NCI-H82 (cell line): ENCODE measurements at places on chromosomes 7 and 10.

GRCh38 chr7:1567896-1568510 lies 1.8 kb downstream of the PSMG3 start:
- DNase-seq = no peak

DNA sequence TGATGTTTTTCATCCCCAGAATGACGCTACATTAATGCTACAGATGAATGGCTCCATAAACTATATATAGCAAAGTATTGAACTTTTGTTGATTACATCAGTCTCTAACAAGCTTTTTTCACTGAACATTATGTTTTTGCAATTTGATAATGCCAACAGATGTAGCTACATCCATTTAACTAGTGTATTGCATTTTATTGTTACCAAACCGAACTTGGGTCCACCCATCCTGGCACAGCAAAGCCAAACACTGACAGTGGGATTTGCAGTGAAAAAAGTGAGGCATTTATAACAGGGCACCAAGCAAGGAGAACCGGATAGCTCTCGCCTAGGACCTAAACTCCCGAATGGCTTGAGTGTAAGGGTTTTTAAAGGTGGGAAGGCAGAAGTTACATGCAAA lies 182.8 kb upstream of the TNS3 start:
- DNase-seq = no peak

GRCh38 chr7:69896121-69896520 lies 297.8 kb downstream of the AUTS2 start:
- peak; percentile 62 for DNase-seq

GRCh38 chr7:82732677-82733076 lies 289.1 kb upstream of the CACNA2D1 start:
- DNase-seq = no peak

GRCh38 chr7:4775250-4775847 lies at the start of gene AP5Z1:
Gene AP5Z1 (plus strand): TSS chr7:4775623. CDS start chr7:4775716, 93 bp downstream.
- peak; percentile 97 for DNase-seq

DNA sequence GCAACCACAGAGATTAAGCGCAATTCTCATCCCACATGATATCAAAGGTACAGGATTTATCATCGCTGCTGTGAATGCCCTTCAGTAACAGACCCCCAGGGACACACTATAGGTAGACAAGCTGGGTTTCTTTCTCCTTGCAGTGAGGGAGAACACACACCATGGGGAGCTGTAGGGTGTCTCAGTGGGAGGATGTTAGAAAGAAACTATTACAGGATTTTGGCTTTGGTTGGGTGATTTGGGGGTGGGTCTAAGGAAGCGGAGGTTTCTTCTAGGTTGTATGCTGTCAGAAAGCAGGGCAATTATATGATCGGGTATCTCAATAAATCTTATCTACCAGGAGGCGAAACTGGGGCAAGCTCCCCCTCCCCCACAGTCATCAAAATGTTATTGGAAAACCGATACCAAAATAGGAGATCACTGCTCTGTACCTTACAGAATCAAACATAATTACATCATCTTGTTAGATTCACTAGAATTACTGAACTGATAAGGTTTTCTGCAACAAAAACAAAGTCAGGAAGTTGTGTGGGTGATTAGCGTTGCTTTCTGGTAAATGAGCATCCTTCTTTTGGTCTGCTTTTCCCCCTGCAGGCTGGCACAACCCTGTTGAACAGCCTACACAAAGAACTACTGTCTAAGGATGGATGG lies 209.7 kb downstream of the TEX36 start:
- DNase-seq = no peak

DNA sequence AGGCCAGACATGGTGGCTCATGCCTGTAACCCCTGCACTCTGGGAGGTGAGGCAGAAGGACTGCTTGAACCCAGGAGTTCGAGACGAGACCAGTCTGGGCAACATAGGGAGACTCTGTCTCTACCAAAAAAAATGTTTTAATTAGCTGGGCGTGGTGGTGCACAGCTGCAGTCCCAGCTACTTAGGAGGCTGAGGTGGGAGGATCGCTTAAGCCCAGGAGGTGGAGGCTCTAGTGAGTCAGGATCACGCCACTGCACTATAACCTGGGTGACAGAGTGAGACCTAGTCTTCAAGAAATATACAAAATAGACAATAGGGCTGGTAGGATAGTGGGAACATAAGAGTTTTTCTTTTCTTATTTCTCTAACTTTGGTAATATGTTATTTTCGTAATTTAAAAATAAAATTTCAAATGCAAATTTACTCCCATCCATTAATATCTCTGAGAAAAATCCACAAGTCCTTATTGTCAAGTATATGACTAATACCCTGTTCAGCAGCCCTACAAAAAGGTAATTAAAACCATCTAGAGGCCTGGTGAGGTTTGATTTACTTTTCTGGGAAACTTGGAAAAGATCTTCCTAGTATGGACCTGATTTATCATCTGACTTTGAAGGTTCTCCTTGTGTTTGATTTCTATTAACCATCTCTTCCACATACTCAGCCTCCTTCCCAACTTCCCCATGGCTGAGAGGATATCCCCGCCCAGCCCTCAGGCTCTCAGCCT lies 50.0 kb downstream of the CREB3L2 start:
- no peak for DNase-seq

GRCh38 chr7:48168159-48168558 lies 3.1 kb upstream of the ABCA13 start:
- no peak for DNase-seq

- DNase-seq = no peak
Measured at GRCh38 chr10:122294511-122295450, 23.7 kb downstream of the BTBD16 start.

GRCh38 chr10:115606741-115607140 lies 513.6 kb downstream of the ATRNL1 start:
- DNase-seq = no peak

DNA sequence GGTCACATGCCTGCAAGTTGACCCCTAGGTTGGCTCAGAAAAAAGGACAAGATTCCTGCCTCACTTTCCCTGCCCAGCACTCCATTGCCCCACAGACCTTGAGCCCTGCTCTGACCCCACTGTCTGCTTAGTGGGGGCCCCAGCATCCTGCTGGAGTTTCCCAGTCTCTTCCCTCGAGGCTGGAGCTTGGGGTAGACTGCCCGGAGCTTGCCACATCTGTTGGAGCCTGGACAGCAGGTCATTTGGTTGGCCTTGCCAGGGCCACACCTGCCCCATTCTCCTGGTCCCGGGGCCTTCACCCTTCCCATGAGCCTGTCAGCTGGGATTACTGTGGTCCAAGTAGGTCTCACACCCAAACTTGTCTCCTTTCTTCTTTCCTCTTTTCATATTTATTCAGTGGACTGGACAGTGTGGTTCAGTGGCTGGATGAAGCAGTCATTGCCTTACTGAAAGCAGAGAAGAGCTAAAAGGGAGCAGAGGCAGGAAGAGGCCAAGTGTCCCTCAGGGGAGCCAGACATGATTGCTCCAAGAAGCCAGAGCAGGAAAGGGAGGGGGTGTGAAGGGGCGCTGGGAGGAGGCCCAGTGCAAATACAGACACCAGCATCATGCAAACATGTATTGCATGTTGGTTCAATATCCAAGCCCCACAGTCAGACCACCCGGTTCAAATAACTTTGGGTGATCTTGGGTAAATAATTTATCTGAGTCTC lies 56.2 kb upstream of the CACUL1 start:
- no peak for DNase-seq

GRCh38 chr10:122861711-122862161 lies 16.1 kb upstream of the CUZD1 start:
- no peak for DNase-seq

GRCh38 chr7:47576031-47576865 lies 5.7 kb downstream of the TNS3 start:
- DNase-seq = no peak

- DNase-seq = no peak
Measured at GRCh38 chr7:127411176-127411575, 18.7 kb upstream of the ZNF800 start.

DNA sequence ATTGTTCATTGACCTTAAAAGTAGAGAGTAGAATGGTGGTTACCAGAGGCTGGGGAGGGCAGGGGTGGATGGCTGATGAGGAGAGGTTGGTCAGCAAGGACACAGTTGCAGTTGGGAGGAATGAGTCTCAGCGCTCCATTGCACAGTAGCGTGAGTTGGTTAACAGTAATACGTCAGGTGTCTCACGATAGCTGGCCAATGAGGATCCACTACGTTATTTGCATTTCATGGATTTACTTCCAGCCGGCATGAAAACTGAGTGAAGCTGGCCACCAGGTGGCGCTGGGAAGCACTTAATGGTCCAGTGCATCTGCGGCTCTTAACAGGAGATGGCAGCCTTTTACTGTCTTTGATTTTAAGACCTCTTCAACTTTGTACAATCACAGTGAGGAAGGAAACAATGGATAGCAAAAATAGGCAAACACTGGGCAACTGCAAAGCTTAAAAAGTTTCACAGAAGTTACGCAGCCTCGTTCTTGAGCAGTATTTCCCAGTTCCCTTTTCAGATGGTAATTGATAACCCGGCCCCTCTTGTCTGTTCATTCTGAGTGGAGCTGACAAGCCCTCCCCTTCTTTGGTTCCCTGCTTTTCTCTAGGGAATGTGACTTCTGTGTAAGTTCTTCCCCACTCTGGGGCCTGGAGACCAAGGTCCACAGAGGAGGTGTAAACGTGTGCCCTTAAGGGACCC lies 23.7 kb downstream of the AKR1E2 start:
- peak; percentile 88 for DNase-seq

- no peak for DNase-seq
Measured at GRCh38 chr10:4196183-4196582, 411.2 kb upstream of the KLF6 start.

- DNase-seq = no peak
Measured at GRCh38 chr10:69269761-69270160, 8.5 kb upstream of the HK1 start.

GRCh38 chr7:110308791-110309190 lies 782.1 kb upstream of the LRRN3 start:
- DNase-seq = no peak

DNA sequence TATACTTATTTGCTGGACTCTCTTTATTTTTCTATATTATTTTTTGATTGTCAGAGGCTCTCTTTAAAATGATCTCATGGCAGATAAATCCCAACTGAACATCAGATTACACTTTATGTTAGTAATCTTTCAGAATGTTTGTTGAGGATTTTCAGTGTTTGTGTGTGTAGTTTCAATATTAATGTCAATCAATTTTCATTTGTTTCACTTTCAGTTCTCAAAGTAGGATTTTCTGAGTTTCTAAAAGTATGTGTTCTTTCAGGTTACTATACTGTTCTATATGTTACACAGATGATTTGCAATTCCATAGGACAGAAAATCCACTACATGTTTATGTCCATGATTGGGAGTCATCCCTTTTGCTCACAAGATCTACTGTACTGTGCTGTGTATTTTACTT lies 311.9 kb upstream of the POT1 start:
- DNase-seq = no peak

DNA sequence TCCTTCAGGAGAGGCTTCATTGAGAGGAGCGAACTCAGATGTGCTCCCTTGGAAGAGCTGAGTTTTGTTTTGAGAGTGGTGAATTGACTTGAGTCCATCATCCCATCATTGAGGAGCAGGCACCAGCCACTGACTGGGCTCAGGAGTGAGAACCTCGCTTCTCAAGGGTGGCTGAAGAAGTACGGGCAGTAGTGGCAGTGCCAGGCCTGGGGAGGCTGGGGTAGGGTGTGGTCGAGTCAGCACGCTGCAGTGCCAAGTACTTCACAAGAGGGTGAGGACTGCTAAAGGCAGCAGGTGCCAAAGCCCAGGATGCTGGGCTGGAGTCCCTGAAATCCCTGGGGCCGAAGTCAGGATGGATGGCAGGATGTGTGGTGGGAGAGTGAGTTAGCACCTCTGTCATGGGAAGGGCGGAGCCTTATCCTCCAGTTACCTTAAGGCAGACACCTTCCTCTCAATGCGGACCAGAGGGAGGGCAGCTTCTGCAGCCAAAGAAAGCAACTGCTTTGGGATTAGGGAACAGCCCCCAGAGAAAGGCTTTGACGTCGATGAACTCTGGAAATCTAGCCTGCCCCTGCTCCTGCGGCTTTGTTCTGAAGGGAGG lies 210.3 kb downstream of the CAMK1D start:
- no peak for DNase-seq

DNA sequence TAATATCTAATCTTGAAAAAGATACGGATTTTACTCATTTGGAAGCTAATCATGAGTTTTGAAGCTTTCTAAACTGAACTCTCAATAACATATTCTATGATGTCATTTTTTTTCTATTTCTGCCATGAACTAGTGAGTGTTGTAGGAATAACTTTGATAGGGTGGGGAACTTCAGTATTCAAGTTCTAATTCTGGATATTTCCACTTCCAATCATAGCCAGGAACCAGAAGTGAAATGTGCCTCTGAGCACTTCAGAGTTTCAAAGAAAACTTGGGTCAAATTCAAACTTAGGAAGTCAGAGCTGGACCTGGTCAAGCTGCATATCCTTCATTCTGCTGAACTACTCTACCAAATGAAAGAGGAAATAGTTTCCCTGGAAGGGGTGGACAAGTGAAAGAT lies 847 bp downstream of the AGMO start:
- DNase-seq = no peak

GRCh38 chr10:25017154-25017590 lies 760 bp downstream of the THNSL1 start:
- DNase-seq = peak; percentile 77

DNA sequence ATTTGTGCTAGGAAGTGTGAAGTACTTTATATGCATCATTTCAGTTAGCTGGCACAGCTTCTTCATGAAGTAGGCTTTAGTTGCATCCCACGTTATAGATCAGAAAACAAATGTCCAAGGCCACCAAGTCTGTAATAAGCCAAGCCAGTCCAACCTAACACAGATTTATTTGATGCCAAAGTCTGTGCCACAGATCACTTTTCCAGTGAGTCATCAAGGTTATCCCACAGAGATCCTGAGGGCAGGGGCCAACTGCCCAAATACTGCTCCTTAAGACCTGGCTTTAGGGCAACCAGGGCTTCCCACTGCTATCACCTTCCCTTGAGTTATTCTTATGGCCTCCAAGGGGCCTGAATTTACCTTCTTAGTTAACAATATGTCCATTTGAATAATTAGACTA lies 1340.4 kb downstream of the XPNPEP1 start:
- DNase-seq = no peak

DNA sequence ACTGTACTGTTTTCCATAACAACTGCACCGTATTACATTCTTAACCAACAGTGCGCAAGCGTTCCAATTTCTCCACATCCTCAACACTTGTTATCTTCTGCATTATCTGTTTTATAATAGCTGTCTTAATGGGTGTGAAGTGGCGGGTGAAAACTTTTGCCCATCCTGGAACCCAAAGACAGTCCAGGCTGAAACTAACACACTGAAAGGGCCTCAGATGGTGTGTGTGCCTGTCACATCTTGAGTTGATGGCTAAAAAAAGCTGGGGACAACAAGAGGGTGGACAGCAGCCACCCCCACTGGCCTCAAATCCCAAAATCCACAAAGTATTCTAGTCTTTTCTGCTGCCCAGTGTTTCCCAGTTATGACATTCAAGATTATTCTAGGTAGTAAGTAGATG lies 19.4 kb downstream of the OPALIN start:
- DNase-seq = no peak
